ENCODE measurements at places on chromosomes 13 and 19.

DNA sequence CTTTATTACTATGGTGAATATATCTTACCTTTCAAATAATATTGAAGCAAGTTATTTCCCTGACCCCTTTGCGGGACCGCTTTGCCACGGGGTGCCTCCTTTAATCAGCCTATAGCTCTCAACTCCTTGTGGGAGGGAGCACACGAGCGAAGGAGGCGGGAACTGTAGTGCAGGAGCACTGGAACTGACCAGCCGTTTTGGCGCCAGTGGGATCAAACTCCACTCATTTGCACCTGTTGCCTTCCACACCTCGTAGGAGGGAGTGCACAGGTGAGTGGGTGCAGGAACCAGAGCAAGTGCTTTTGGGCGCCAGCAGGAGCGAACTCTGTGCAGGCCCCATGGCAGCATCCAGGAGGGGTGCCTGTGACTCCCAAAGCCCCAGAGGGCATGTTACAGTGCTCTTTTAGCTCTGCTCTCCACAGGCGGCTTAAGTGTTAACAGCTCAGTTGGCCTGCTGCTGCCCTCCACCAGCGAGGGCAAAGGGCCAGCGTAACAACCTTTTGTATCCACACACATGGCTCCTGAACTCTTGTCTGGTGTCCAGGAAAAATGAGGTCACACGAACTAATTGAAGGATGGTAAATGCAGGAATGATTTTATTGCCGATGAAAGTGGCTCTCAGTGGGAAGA lies 206.9 kb downstream of the GGACT start:
- no peak for DNase-seq

GRCh38 chr19:3723110-3723488 lies 14.9 kb downstream of the TJP3 start:
- no peak for DNase-seq

DNA sequence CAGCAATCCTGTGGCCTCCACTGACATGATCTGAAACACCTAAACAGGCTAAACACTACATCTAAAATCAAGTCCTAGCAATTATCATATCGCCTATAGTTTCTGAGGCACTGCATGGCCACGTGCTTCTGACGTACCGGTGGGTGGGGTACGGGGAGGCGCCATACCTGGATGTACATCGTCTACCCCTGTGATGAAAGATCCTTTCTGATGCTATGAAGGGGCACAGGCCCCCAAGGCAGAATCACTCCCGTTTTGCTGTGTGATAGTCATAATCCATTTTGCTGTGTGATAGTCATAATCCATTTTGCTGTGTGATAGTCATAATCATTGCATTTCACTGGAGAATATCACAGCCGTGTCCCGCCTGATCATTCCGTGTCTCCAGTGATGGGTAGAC lies 118.7 kb upstream of the SOX1 start:
- DNase-seq = no peak

DNA sequence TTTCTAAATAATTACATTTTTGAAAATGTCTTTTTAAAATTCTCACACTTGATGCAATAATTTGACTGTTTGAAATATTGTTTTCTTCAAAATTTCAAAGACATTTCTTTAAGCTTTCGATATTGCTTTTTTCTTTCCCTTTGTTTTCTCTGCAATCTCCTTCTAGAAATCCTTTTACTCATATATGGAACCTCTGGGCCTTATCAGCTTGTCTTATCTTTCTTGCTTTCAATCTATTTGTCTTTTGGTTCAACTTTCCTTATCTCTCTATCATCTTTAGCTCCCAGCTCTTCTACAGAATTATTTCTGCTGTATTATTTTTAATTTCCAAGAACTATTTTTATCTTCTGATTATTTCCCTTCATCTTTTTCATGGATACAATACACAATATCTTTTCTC lies 80.7 kb upstream of the DIAPH3 start:
- DNase-seq = no peak

GRCh38 chr19:50460161-50460765 lies 16.0 kb upstream of the EMC10 start:
- no peak for DNase-seq

DNA sequence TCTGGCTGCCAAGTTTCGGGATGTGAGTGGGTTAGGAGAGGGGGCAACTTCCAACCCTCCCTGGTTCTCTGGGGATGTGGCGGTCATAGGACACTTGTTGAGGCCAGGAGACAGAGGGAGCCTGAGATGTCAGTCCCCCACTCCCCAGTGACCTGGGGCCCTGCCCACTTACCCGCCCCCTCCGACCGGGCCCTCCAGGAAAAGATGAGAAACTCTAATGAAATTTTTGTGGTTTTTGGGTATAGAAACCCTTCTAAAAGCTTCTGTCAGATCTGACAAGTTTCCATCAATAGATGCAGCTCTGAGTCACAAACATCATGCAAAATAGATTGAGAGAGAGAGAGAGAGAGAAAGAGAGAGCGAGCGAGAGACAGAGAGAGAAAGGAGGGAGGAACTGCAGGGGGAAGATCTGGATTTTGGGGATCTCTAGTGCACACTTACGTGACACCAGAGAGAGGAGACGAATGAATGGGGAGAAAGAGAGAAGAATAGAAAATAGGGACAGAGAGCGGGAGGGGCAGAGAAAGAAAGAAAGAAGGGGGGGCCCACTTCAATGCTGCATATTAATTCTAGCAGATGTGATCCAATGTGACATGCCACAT lies 94.0 kb downstream of the PTPRS start:
- no peak for DNase-seq

- no peak for DNase-seq
These were observed 98.7 kb downstream of the STARD13 start for GRCh38 chr13:33186861-33187291.

GRCh38 chr19:43616954-43617353 lies 2.5 kb downstream of the ZNF428 start:
- no peak for DNase-seq

DNA sequence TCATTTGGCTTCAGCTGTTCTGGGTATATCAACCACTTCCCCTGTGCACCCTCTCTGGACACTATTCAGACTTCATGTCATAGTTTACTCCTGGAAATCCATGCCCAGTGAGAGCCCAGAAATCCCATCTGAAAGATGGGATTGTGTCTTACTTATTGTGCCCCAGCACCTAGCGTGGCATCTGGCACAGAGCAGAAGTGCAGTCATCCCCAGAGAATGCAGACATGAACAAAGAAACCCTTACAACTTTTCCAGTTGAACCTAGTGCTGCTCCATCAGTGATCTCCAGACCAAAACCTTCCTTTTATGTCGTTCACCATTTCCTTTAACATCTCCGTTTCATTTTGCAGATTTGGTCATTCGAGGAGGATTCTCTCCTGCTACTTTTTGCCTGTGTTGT lies 60.6 kb downstream of the MBNL2 start:
- no peak for DNase-seq

DNA sequence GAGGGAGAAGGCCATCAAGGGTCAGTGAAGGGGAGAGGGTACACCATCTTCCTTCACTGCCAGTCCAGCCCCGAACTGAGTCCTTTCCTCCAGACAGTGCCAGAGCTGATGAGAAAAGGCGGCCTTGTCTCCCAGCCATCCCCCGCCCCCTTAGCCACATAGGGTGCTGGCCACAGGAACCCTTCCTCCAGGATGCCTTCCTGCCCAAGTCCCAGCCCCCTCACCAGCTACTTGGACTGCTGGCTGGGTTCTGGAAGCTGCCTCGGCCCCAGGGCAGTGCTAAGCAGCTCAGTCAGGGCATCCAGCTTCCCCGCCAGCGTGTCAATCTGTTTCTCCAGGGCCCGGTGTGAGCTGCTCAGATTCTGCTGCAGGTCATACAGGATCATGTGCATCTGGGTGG lies 12.6 kb upstream of the SMG9 start:
- DNase-seq = no peak

GRCh38 chr19:51131780-51132680 lies 7.3 kb downstream of the SIGLEC9 start:
- peak; percentile 69 for DNase-seq

DNA sequence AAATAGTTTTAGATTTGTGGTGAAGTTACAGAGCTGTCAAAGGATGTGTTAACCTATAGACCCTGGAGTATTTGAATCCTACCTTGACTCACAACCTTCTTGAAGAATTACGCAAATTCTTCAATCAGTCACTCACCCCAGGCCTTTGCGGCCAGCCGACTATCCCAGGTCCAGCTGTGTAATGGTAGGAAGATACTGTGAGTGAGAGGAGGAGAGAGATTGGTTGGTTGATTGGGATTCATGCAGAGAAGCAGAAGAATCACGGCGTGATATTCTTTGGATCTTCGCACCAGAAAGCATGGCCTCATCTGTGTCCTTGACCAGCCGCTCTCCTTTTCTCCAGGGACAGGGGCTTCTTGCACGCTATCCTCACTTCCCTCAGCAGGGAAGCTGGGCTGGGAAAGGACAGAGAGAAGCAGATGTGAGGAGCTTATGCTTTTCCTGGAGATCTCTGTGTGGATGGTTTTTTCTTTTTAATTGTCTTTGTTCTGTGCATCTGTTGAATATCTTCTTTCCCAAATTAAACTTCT lies 249.1 kb downstream of the GGACT start:
- DNase-seq = no peak

GRCh38 chr19:48718711-48719231 lies 754 bp downstream of the MAMSTR start:
- no peak for DNase-seq

GRCh38 chr13:85314686-85315085 lies 484.5 kb downstream of the SLITRK6 start:
- DNase-seq = no peak

- DNase-seq = peak; percentile 48
These were observed 3.2 kb downstream of the EPN1 start for GRCh38 chr19:55678121-55678671.

DNA sequence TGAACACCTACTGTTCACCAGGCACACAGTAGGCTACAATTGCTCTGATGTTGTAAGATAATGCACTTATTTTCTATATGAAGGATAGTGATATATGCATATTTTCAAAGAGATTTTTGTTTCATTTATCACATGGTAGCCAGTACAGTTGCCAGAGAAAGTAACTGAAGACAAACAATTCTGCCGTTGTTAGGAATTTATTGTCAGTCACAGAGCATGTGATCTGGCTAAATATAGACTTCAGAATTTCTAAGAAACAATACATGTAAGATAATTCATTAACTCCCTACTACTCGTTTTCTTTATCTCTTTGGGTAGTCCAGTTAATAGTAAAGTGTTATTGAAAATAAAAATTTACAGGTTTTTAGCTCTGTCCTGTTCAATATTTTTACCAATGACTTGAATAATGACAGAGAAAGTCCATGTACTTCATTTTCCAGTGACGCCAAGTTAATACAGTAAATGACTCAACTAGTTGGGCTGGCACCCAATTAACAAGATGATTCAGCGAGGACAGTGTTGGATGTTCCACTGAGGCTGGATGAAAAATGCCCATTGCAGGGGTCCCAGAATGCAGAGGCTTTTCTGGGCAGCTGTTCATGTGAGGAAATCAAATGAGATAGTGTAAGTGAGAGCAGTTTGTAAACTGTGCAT lies 35.6 kb downstream of the GJA3 start:
- no peak for DNase-seq

- DNase-seq = no peak
These were observed 345.3 kb downstream of the SLITRK1 start for GRCh38 chr13:83536941-83537340.

DNA sequence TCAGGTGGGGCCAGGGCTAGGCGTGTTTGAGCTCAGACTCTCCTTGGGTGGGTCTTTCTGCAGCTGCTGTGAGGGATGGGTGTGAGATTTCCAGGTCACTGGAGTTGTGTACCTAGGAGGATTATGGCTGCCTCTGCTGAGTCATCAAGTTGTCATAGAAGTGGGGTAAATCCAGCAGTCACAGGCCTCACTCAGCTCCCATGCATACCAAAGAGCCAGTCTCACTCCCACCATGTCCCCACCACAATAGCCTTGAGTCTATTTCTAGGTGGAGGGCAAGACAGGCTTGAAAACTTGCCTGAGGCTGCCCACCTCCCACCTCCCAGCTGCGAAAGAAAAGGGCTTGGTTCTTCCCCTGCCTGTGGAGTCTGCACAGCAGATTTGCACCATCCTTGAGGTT lies 194.0 kb upstream of the PCDH17 start:
- no peak for DNase-seq

GRCh38 chr19:57682226-57682766 lies 519 bp downstream of the ZNF551 start:
- DNase-seq = peak; percentile 3

DNA sequence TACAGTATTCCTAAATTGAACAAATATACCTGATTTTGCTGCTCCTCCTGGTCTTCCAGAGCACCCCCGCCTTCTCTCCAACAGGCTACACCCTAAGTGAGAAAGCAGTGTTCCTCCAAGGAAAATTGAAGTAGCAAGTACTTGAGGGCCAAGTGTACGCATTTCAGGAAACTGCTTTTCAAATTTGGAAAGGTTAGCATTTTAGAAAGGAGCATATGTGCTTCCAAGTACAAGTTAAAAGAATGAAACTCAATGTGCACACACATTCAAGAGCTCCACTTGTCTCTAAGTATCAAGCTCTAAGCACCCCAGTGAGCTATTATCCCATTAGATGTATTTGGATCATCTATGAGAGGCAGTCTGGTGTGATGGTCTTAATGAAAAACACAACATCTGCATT lies 25.8 kb downstream of the LHFPL6 start:
- no peak for DNase-seq

DNA sequence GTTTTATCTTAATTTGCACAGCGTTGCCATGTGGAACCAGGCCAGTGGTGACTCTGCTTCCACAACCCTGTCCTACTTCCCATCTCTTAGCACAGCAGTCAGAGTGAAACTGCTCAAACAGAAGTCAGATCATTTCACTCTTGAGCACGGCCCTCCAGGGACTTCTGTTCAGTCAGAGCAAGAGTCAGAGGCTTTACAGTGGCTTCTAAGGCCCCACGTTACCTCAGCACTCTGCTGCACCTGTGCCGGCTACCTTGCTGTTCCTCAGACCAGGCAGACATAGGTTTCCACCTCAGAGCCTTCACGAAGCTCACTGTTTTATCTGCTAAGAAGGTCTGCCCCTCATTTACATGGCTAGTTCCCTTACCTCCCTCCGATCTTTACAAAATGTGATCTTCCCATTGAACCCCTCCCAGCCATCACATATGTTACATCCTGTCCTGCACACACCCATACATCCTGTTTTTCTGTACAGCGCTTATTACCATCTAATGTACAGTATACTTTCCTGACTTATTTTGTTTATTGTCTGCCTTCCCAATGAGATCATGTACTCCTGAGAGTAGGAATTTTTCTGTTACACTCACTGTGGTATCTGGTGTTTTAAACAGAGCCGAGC lies 41.6 kb downstream of the TM9SF2 start:
- peak; percentile 7 for DNase-seq

DNA sequence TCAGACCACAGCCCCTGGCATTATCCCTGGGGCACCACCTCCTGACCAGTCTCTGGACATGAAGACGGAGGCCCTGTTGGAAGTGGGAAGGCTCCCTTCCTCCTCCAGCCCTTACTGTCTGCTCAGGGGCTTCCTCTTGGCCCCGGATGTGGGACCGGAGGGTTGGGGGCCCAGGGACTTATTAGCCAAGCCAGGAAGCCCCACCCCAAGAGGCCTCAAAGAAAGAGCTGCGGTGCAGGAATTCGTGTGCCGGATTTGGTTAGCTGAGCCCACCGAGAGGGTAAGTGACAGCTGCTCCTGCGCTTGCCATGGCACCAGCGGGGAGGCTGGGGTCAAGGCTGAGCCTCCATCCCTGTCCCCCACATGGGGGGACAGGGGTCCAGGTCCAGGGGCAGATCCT lies at the start of gene RETN:
Gene RETN, plus strand, starts transcription at position 208 of the 400 bp plus-strand sequence. CDS start 278 bp downstream, outside the sequence.
- DNase-seq = no peak

All from inflammatory macrophage treated with lipopolysaccharide for 1 hour (primary cell).